Vagina (tissue), 2 donors: ENCODE measurements at places on chromosomes 4 and X. TPM values are rescaled to one million over a fixed set of nuclear protein-coding genes. Genes with fewer than 3 reads are reported as not detected.

Gene AKAP4
- not detected for total RNA-seq

Gene PRR32
- not detected for total RNA-seq

Gene PPEF1
- total RNA-seq = not detected

Gene PDK3
- 23.3 TPM for total RNA-seq

Gene NFKB1
- 38.5 TPM for total RNA-seq

Gene HHIP
- 0.25 TPM for total RNA-seq

Gene PRRG3
- total RNA-seq = 0.98 TPM

Gene SMARCA1
- 26.8 TPM for total RNA-seq

Gene BEX2
- total RNA-seq = 7.4 TPM

Gene TMPRSS11B
- total RNA-seq = 40.8 TPM

Gene KCNIP4
- not detected for total RNA-seq

DNA sequence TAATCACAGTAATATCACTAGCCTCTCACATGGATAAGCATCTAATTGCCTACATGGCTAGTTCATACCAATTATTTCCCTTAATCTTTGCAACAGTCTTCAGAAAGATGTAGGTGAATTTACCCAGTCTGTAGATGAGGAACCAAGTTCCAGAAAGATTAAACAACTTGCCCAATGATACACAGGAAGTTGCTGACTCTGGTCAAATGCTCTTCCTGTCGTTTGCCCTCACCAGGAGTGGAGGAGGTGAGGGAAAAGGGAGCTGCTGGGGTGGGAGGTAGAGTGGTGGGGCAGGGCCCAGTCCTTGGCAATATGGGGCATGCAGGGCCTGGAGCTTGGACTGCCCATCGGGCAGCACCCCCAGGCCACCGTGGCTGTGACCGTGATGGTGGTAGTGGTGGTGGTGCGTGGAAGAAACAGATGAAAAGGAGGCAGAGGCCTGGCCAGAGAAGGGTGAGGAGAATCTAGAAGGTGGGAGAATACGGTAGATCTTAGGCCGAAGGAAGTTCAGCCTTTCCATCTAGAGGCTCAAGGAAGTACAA is 2.3 kb upstream of the KDM5C start:
- H3K4me1 ChIP-seq = peaks cover 26% of the 10 kb centered on the region
- no peak for DNase-seq
- H3K4me3 ChIP-seq = no peak overlapping the region
- no peak overlapping the region for H3K27ac ChIP-seq
- no peaks in the 10 kb centered on the region for H3K36me3 ChIP-seq
- H3K27me3 ChIP-seq = no peaks in the 10 kb centered on the region

DNA sequence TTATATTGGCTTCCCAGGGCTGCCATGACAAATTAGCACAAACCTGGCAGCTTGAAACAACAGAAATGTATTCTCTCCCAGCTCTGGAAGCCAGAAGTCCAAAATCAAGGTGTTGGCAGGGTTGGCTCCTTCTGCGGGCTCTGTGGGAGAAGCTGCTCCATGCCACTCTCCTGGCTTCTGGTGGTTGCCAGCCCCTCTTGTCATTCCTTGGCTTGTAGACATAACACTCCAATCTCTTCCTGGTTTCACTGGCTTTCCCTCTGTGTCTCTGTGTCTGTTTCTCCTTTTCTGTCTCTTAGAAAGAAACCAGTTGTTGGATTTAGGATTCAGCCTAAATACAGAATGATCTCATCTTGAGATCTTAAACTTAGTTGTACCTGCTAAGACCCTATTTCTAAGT is 85.5 kb downstream of the USP46 start:
- no peak overlapping the region for H3K27ac ChIP-seq
- H3K36me3 ChIP-seq = no peaks in the 10 kb centered on the region
- no peaks in the 10 kb centered on the region for H3K4me1 ChIP-seq
- DNase-seq = no peak
- no peaks in the 10 kb centered on the region for H3K27me3 ChIP-seq
- no peak overlapping the region for H3K4me3 ChIP-seq

DNA sequence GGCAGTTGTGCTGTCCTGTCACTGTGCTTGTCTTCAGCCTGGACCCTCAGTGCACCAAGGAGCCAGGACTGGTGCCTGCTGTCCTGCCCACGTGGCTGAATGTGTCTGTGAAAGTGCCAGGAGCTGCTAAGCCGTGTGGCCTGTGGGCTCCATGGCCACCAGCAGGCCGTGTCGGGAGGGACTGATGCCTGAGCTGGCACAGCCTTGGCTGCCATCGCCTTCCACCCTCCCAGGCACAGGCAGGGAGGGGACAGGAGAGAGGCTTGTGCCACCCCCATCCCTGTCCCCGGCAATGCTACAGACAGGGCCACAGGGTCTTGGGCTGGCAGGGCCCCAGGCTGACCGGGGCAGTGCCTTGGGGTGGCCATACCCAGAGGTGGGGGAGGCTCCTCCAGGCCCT is 24.8 kb downstream of the DOK7 start:
- H3K27me3 ChIP-seq = no peaks in the 10 kb centered on the region
- peaks cover 25% of the 10 kb centered on the region for H3K4me1 ChIP-seq
- no peak overlapping the region for H3K4me3 ChIP-seq
- no peaks in the 10 kb centered on the region for H3K36me3 ChIP-seq
- no peak overlapping the region for H3K27ac ChIP-seq
